ENCODE measurements at places on chromosomes 2 and 18. TPM values are rescaled to one million over a fixed set of nuclear protein-coding genes. Genes with fewer than 3 reads are reported as not detected.

The AKAIN1 gene
- not detected for total RNA-seq

The VAMP8 gene
- total RNA-seq, result 16.7 TPM

The SNORC gene
- total RNA-seq, result 2.4 TPM

The PRADC1 gene
- total RNA-seq, result 19.3 TPM

The HNMT gene
- total RNA-seq, result 1.3 TPM

The SCLY gene
- 18.1 TPM for total RNA-seq

The MAP3K19 gene
- total RNA-seq, result not detected

The NCKAP5 gene
- 0.83 TPM for total RNA-seq

The BOLL gene
- not detected for total RNA-seq

The TUBB8B gene
- total RNA-seq, result not detected

The CHST9 gene
- not detected for total RNA-seq

Data from A549 treated with Hydrocortisone at 1 μM for 4 hours (cell line).